Pancreas (tissue), 10 donors: ENCODE measurements at places on chromosomes 6 and 20.
A peak's percentile ranks its signal among the peaks of the same experiment; 100 is the strongest.

DNA sequence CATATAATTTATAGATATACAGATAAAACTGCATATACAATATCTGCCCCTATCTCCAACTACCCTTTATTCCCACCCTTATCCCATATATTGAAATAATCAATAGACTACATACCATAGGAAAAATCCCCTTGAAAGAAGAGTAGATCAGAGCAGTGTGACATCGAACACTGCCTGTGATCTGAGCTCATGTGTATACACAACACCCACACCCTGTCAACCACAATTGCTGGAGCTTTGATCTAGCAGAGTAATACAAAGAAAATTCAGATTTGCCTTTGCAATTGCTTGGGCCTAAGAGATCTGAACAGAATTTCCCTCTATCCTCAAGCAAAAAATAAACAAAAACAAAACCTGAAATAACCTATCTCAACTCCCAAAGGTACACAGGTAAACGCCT, 119.3 kb downstream of the ASCC3 start:
- DNase-seq: no peak

GRCh38 chr6:159093609-159094443, 49.0 kb upstream of the TAGAP start:
- DNase-seq: no peak

DNA sequence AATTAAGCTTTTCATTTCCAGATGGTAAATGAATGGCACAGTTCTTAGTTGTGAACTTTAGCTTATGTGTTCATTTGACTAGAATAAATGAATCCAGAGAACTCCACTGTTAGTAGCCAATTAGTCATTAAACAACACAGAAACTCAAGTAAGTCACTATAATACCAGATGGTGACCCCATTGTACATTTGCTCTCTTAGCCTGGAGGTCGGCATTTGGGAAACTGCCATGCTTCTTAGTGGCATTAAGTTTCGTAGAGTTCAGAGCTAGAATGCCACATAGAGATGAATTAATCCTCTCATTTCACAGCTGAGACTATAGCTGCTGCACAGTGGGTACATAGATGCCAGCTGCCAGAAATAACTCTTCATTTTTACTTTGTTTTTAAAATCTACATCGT, 10.8 kb upstream of the DTNBP1 start:
- DNase-seq: no peak

- no peak for DNase-seq
Measured at GRCh38 chr6:111564482-111564945, 41.2 kb downstream of the TRAF3IP2 start.

DNA sequence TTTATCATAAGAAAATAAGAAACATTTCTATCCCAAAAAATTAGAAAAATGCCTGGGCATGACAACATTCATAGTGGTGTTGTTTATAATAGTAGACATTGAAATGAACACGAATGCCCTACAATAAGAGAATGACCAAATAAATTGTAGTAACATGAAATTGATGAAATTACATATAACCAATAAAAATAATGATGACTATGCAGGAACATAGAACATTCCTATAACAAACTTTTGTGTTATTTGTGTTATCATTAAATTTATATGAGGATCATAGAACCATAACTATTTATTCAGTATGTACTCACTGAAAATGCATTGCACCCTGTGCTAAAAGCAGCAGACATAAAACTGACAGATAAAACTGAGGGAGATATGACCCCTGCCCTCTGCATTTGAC, 399.7 kb downstream of the CBLN4 start:
- no peak for DNase-seq

DNA sequence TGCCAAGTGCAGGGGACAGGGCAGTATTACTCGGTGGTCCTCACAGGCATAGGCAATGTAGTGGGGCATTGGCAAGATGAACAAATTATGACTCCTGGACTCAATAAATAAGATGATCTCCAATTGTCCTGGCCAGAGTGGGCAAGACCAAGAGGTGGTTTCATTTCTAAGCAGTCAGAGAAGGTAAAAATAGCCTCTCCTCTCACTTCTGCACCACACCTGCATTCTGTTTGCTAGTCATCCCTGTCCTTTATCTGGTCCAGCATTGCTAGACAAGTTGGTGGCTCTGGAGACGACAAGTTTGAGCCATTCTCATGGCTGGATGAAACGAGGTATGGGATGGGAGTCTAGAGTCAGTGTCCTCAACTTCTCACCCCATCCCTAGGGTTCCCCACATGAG, 83.0 kb downstream of the BANF2 start:
- DNase-seq: no peak

- no peak for DNase-seq
Measured at GRCh38 chr6:4253604-4254231, 118.3 kb upstream of the ECI2 start.

- DNase-seq: no peak
Measured at GRCh38 chr6:95133578-95133977, 443.8 kb upstream of the MANEA start.

DNA sequence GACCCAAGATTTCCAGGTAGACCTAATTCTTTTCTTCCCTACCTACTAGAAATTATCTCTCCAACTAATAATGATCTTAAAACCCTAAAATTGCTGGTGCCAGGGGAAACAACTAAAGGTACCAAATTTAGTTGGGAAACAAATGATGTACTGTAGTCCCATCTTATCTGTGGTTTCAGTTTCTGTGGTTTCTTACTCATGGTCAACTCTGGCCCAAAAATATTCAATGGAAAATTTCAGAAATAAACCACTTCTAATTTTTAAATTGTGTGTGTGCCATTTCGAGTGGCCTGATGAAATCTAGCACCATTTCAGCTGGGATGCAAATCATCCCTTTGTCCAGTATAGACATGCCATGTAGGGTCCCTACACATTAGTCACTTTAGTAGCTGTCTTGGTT, 475.2 kb upstream of the EPHA7 start:
- DNase-seq: no peak

GRCh38 chr20:37305079-37305478, 15.6 kb downstream of the MANBAL start:
- no peak for DNase-seq

DNA sequence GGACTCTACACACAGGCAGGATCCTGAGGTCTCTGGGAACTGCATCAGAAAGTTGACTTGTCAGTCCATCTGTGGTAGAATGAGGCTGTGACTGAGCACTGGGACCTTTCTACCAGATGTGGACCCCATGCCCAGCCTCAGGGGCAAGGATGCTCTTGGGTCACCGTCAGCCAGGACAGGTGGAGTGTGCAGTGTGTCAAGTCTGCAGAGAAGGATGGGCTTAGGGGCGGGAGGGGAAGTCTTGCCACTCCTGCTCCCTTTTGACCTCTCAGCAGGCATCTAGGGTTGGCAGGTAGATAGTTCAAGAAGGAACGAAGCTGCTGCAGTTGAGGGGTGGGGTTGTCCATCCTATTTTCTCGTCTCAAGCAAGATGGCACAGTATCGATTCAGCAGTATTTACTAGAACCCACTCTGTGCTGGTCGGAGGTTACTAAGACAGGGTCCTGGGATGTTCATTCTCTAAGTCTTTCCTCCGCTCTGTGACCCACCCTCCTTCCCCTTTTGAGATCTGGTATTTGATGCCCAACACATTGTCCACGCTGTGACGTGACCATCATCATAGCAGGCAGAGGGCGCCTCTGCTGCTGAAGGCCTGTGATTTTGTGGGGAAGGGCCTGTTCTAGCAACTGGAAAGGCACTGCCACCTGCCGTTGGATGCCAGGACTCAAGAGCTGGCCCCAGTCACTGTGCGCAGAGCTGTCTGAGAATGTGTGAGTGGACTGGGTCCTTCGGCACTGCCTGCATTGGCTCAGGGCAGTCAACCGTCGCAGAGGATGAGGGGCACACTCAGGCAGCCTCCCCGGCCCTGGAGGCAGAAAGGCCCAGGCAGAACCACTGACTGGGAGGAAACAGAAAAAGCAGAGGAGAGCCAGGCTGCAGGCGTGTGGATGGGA, 23.2 kb downstream of the RBCK1 start:
- DNase-seq: peak; percentile 82

- DNase-seq: no peak
Measured at GRCh38 chr6:43761666-43762409, 8.2 kb upstream of the VEGFA start.

- DNase-seq: no peak
Measured at GRCh38 chr20:61045876-61046585, 206.0 kb upstream of the CDH4 start.
